ENCODE measurements at places on chromosomes 7 and 10. TPM values are rescaled to one million over a fixed set of nuclear protein-coding genes. Genes with fewer than 3 reads are reported as not detected.

CPEB3 gene
- 10.6 TPM for total RNA-seq

MBL2 gene
- not detected for total RNA-seq

DRGX gene
- total RNA-seq, result not detected

FBXO24 gene
- 9.7 TPM for total RNA-seq

THNSL1 gene
- 4.3 TPM for total RNA-seq

- no peak overlapping the region for H3K4me3 ChIP-seq
- DNase-seq, result no peak
- H3K36me3 ChIP-seq, result no peaks in the 10 kb centered on the region
- H3K27ac ChIP-seq, result no peak overlapping the region
- H3K27me3 ChIP-seq, result no peaks in the 10 kb centered on the region
Observed at GRCh38 chr10:69718951-69719350, 82.8 kb upstream of the COL13A1 start.

GRCh38 chr10:60348982-60349381 is 40.7 kb downstream of the ANK3 start:
- no peaks in the 10 kb centered on the region for H3K27me3 ChIP-seq
- no peak for DNase-seq
- H3K36me3 ChIP-seq, result no peaks in the 10 kb centered on the region
- no peak overlapping the region for H3K27ac ChIP-seq
- no peaks in the 10 kb centered on the region for H3K4me1 ChIP-seq

GRCh38 chr7:36474283-36475010 is 84.8 kb downstream of the ANLN start:
- no peaks in the 10 kb centered on the region for H3K4me1 ChIP-seq
- H3K36me3 ChIP-seq, result no peaks in the 10 kb centered on the region
- H3K4me3 ChIP-seq, result no peak overlapping the region
- H3K27ac ChIP-seq, result no peak overlapping the region
- DNase-seq, result no peak

GRCh38 chr7:91288208-91288824 is 24.1 kb downstream of the FZD1 start:
- no peak for DNase-seq
- no peaks in the 10 kb centered on the region for H3K27me3 ChIP-seq
- H3K4me3 ChIP-seq, result no peak overlapping the region
- H3K4me1 ChIP-seq, result no peaks in the 10 kb centered on the region
- no peak overlapping the region for H3K27ac ChIP-seq

DNA sequence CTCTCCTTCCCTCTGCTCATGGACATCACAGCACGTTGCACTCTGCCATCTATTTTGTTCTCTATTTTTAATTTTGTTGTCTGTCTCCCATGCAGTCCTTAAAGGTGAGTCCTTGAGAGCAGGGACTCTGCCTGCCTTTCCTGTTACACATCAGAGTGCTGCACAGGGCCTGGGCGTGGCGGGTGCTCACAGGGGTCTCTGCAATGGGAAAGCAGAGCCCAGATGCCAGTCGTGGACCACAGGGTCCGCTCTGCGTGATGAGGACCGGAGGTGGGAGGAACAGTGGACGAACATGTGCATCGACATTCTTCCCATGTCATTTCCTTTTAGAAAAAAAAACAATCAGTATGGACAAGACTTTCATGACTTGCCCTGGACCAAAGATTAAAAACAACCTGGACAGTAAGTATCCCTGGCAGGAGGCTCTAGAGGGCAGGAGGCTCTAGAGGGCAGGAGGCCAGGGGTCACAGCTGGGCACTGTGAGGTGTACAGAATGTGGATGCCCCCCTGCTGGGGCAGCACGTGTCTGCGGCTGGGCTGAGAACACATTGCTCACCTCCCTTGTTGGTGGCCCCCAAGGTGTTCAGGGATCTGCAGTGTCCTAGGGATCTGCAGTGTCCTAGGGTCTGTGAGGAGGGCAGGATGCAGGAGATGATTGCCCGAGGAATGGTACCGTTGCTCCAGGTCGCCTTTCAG is 29.6 kb upstream of the ZNF488 start:
- no peaks in the 10 kb centered on the region for H3K27me3 ChIP-seq
- H3K36me3 ChIP-seq, result no peaks in the 10 kb centered on the region
- no peak overlapping the region for H3K27ac ChIP-seq

DNA sequence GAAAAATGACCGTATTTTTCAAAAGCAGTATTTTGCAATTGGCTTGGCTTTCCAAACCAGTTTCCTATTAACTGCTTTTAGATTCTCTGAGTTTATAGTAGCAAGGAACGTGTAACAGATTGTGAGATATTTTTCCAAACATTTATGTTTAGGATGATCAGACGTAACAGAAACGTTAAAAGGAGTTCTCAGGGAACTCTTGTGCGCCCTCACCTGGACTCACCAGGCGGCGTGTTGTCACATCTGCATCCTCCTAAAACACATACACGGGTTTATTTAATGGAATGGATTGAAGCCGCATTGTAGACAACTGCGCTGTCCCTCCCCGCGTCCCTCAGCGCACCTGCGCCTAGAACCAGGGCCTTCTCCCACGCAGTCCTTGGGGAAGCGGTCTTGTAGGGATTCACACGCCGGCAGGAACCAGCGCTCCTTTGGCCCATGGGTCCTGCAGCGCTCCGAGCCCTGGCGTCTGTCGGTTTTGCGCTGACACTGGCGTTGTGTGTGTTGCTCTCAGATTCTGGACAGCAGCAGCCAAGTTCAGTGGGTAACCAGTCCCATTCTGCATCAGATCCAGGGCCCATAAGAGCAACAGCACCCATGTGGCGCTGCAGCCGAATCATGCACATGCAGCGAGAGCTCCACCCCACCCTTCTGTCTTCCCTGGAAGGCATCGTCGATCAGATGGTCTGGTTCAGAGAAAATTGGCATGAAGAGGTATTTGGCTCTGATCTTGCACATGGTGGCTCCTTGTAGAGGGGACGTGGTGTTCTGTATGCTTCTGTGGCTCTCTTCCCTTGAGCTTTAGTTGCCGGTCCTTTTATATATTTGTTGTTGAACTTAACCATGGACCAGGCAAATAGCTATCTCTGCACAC is 114.9 kb downstream of the TRRAP start:
- H3K4me3 ChIP-seq, result no peak overlapping the region
- no peak for DNase-seq
- no peaks in the 10 kb centered on the region for H3K4me1 ChIP-seq
- H3K27ac ChIP-seq, result no peak overlapping the region

DNA sequence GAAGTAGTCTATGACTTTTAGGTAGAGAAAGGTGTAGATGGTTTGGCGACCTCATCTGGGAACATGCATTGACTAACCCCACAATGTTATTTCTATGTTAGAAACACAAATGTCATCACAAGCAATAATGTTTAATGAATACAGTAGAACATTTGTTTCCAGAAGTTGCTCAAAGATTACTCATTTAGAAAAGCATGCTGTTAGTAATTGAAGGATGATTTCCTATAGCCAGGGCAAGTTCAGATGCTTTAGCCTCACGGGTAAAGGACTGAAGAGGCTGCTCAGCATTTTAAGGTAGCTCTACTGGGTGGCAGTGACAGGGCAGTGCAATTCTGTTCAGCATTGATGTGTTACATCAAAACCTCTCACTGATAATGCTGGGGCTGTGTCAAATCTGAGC is 199.3 kb upstream of the FZD1 start:
- no peak overlapping the region for H3K27ac ChIP-seq
- no peaks in the 10 kb centered on the region for H3K36me3 ChIP-seq
- H3K27me3 ChIP-seq, result no peaks in the 10 kb centered on the region
- no peak overlapping the region for H3K4me3 ChIP-seq

DNA sequence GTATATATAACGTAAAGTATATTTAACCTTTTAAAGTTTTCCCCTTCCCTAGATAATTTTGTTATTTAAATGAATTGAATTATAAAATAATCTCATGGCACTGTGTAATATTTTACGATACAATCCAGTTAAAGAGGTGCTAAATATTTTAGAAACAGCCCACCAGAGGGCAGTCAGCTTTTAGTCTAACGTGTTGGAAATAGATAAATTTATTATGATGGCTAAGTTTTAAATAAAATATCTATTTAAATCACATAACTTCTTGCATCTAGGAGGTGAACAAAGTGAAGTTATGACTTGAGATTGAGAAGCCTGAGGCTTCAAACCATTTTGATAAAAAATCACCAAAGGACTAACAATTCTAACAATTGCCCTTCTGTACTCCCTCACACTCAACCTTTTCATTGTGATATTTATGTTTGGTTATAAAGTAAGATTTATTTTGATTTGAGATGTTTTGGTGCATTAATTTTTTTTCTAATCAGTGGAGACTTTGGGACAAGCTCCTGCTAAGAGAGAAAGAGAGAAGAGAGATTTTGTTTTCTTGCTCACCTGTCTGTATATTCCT is 171.5 kb upstream of the SP4 start:
- no peaks in the 10 kb centered on the region for H3K27me3 ChIP-seq
- DNase-seq, result peak; percentile 41
- H3K4me1 ChIP-seq, result no peaks in the 10 kb centered on the region

GRCh38 chr10:43260911-43261577 is 5.8 kb downstream of the RASGEF1A start:
- H3K27me3 ChIP-seq, result no peaks in the 10 kb centered on the region
- DNase-seq, result no peak
- H3K27ac ChIP-seq, result no peak overlapping the region
- no peak overlapping the region for H3K4me3 ChIP-seq
- H3K36me3 ChIP-seq, result no peaks in the 10 kb centered on the region

- H3K4me3 ChIP-seq, result no peak overlapping the region
- H3K27ac ChIP-seq, result no peak overlapping the region
- H3K27me3 ChIP-seq, result no peaks in the 10 kb centered on the region
- DNase-seq, result no peak
- no peaks in the 10 kb centered on the region for H3K36me3 ChIP-seq
- no peaks in the 10 kb centered on the region for H3K4me1 ChIP-seq
Observed at GRCh38 chr10:77131214-77131613, 506.4 kb downstream of the KCNMA1 start.

GRCh38 chr7:30143748-30144251 is 9.0 kb downstream of the MTURN start:
- no peaks in the 10 kb centered on the region for H3K4me1 ChIP-seq
- H3K4me3 ChIP-seq, result no peak overlapping the region
- no peaks in the 10 kb centered on the region for H3K27me3 ChIP-seq
- no peaks in the 10 kb centered on the region for H3K36me3 ChIP-seq

DNA sequence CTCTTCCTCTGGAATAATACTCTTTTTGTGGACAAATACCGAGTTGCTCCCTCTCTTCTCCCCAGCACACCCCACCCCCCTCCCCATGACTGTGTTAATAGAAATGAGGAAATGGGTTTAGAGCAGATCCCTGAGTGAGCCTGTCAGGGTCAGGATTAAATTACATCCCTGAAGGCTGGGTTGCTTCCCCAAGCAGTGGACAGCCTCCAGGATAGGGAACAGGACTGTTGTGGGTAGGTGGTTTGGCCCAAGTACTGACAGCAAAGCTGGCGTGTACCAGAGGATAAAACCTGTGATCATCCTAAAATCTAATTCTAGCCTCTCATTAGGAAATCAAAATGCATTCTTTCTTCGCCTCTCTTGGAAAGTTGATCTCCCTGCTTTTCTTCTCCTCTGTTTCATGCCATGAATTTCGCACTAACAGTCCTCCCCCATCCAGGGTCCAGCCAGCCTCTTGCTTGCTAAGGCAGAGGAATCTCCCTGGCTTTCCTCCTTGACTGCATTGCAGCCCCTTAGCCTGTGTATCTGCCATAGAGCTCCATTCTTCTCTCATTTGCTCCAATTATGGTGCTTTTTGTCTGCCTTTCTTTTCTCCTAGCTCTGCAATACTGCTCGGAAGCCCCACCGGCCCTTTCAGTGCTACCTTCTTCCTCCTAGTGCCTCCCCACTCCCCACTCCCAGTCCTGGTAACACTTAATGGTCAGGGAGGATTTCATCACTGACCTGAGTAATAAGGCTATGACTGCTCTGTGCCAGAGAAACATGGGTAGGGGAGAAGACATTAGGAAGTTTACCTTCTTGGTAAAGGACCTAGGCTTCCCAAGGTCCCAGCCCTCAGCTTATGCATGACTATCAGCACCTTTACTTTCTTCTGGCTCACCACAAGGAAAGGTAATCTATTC is 8.4 kb downstream of the LRRC4 start:
- DNase-seq, result no peak
- no peaks in the 10 kb centered on the region for H3K36me3 ChIP-seq
- no peaks in the 10 kb centered on the region for H3K27me3 ChIP-seq
- no peaks in the 10 kb centered on the region for H3K4me1 ChIP-seq
- H3K4me3 ChIP-seq, result no peak overlapping the region
- no peak overlapping the region for H3K27ac ChIP-seq

- H3K27me3 ChIP-seq, result no peaks in the 10 kb centered on the region
- DNase-seq, result no peak
- H3K36me3 ChIP-seq, result no peaks in the 10 kb centered on the region
- no peaks in the 10 kb centered on the region for H3K4me1 ChIP-seq
- H3K4me3 ChIP-seq, result no peak overlapping the region
- no peak overlapping the region for H3K27ac ChIP-seq
Observed at GRCh38 chr10:122010405-122011050, 21.6 kb downstream of the TACC2 start.
